ENCODE measurements at places on chromosomes 5 and 9.

- DNase-seq: no peak
Observed at GRCh38 chr9:16131264-16131663, 578.4 kb downstream of the CCDC171 start.

- DNase-seq: no peak
Observed at GRCh38 chr5:3277590-3278196, 317.9 kb upstream of the IRX1 start.

DNA sequence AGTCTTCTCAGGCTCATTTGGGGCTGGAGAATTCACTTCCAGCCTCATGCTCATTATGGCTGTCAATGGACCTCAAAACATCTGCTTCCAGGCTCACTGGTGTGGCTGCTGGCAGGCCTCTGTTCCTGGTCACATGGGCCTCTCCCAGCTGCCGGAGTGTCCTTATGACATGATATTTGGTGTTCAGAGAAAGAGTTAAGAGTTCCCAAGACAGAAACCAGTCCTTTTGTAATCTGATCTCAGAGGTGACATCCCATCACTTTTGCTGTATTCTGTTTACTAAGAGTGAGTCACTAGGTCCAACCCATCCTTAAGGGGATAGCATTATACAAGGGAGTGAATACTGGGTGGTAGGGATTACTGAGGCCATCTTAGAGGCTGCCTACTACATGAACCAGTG, 104.6 kb downstream of the CACNA1B start:
- DNase-seq: no peak

DNA sequence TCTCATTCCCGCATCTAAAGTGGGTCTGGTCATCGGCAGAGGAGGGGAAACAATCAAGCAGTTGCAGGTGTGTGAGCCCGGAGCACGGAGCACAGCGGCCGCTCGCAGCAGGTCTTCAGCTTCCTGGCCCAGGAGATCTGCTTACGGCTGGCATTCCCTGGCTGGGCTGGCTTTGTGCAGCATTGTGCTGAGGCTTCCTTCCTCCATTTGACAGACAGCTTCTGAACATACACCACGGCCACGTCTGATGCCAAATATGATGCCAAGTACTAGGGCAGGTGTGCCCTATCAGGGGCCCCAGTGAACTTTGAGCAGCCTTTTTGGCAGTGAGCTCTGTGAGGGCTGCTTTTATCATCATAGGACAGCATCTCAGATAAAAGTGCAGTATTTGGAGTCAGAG, 37.1 kb downstream of the FUBP3 start:
- DNase-seq: no peak

- DNase-seq: peak; percentile 70
Observed at GRCh38 chr5:43484106-43484849, 613 bp upstream of the TMEM267 start.
